Activated CD4-positive, CD25-positive, alpha-beta regulatory T cell (primary cell): ENCODE measurements at places on chromosomes 4 and X.

- no peak for DNase-seq
These were observed 50.8 kb upstream of the GNPDA2 start for GRCh38 chr4:44777115-44777514.

GRCh38 chrX:40622479-40623138 lies 619 bp upstream of the MPC1L start:
- DNase-seq = no peak

DNA sequence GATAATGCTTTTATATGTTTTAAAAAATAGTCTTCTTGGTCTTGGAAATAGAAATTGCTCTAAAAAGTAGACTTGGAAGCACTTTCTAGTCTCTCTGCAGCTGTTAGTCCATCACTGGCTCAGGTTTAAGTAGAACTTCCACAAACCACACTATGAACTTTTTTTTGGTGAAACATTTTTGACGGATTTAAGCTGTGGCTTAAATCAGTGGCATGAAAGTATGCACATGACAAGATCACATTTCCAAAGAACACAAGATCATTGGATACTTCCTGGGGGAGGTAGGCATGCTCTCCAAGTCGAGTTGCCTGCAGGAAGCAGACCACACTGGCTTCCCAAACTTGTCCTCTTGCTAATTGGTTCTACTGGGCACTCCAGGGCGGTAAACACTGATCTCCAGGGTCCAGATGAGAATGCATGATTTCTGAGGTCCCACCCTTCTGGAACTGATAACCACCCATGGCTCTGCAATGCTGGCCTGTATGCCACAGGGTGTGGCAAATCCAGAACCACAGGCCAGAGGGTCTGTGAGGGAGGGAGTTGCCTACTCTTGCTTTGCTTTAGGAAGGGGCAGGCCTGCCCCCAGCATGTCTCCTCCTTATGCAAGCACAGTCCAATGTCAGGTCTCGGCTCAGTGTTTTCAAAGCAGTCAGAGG lies 331.9 kb upstream of the SFRP2 start:
- DNase-seq = no peak

GRCh38 chr4:4574792-4575191 lies 32.9 kb upstream of the STX18 start:
- DNase-seq = no peak

- DNase-seq = no peak
These were observed 34.0 kb downstream of the UTP14A start for GRCh38 chrX:129939986-129940385.

DNA sequence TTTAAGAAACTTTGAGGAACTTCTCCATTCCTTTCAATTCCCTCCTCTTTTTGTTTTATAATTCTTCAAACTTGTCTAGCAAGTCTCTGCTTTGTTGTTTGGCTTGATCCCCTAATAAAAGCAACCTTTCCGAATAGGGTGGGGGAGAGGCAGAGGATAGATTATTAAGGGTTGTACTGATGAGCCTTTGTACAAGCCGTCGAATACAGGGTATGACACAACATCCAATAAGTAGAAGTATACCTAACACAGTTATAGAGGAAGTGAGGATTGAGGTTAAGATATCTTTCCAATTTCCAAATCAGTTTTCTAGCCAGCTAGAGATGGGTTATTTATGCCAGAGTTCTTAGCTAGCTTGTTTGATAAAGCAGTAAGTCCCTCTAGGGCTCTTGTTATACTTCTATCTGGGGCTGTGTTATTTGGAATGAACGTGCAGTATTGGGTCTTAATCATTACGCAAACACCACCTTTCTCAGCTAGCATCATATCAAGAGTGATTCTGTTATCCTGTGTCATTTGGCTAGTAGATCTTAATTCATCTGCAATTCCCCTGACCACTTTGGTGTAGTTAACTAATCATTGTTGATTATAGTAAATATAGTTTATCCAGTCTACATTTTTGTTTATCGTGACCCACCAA lies 18.5 kb downstream of the METAP1 start:
- DNase-seq = no peak

DNA sequence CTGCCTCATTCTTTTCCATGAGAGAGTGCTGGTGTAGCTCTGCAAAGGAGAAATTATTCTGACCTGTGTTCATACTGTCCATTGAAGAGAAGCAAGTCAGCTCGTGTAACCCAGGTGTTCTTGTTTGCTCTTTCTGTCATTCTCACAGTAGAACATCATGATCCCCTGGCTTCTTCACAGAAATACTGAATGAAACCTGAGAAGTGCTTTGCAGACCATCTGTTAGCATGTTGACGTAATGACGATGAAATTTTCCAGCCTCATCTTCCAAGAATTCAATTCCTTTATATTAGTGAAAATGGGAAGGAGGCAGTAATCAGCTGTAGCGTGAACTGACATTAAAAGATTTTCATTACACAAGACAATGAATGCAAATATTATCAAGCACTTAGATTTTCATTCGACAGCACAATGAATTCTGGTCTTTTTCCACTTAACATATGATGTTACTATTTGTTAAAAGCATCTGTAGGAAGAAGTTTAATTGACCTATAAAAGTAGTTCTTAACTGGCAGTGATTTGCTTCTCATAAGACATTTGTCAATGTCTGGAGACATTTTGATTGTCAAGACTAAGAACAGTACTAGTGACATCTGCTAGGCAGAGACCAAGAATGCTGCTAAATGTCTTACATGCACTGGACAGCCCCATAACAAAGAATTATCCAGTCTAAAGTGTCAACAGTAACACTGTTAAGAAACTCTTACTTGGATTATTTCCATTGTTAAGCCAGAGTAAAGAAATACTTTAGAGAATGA lies 246.3 kb downstream of the BANK1 start:
- DNase-seq = no peak

GRCh38 chr4:156118507-156119220 lies 165.0 kb upstream of the CTSO start:
- no peak for DNase-seq
